ENCODE measurements at places on chromosomes 12 and 14.

DNA sequence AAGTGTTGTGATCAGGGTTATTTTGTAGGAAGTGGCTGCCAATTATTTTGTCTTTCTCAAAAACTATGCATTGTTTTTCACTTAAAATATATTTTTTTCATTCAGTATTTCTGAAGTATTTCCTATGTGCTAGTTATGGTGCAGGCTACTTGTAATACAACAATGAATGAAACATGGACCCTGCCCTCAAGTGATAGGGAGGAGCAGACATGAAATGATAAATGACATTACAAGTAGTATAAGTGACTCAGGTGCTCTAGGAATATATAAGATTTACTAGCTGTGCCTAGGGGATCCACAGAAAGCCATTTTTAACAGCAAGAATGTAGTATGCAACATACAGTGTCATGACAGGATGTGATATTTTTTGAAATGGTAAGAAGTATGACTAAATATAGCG lies 65.3 kb downstream of the TTLL5 start:
- no peak for DNase-seq

DNA sequence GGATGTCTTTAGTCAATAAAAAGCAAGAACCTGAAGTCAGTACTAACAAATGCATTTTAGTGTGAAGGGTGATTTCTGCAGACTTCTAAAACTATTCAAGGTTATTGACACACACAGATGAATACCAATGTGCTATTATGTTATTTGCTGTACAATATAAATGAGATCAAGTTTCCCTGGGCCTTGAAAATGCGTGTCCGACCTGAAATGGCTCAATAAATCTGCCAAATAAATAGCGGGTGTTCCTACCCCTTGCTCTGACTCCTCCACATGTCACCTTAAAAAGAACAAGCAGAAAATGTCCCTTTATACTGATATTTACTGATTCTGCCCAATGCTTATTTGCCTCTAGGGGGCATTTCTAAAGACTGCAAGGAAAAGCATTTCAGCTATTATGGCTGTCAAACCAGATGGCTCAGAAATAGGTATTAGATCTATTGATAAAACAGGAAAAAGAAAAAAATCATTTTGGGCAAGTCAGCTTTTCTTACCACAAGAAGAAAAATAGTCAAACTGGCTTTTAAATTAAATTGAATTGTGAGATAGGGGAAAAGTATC lies 367.3 kb upstream of the KITLG start:
- peak; percentile 37 for DNase-seq

DNA sequence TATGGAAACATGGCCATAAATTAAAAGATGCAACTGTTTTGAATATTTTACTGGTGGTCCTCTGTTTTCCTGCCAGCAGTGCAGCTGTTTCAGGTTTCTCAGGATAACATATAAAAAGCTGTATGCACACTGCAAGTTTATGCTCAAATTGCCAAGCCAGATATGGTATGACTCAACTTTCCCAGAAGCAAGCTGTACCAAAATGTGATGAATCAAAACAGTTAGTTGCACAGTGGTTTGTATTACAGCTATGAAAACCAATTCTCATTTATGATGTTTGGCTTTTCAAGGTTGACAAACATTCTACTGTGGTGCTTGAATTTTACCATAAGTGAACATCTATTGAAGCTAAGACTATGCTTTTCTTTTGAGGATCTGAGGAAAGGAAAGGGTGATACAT lies 15.5 kb downstream of the TRMT5 start:
- DNase-seq: no peak

DNA sequence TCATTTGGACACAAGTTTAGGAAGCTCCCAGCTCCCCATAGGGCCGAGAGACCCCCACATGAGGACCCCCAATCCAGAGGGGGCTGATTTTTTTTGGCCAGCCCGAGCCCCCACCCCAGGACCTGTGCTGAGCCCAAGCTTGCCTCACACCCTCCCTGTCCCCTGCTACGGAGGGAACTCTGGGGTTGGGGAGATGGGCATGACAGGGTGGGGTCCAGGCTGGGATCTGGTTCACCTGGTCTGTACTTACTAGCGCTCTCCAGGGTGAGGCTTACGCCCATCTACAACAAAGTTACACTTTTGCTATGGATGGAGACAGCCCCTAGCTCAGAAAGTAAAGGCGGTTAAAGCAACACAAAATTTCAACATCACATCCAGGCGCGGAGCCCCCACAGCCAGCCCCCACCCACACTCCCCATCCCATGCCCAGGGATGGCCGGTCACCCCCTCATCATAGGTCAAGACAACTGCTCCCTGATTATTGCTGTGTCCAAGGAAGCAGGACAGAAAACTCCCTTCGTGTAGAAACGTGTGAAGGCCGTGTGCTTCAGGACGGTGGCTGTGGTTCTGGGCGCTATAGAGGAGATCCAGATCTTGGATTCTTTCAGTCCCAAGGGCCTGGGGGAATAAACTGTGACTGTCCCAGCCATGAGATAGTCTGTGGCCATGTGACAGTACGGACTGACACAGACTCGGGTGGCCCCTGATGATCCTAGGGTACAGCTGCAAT lies 10.7 kb downstream of the SLC25A29 start:
- DNase-seq: no peak

DNA sequence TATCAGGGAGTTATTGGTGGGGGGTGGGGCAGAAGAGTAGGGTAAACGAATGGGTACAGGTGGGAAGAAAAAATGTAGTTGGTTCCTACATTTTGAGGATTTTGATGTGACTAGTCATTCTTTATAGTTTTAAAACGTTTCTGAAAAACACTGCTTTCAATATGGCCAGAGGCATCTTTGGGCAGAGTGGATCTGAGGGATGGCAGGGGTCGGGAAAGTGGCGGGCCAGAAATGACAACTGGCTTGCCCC lies 527 bp upstream of the ATP23 start:
- DNase-seq: no peak

- DNase-seq: no peak
Measured at GRCh38 chr12:99146185-99146584, 501.1 kb downstream of the APAF1 start.

DNA sequence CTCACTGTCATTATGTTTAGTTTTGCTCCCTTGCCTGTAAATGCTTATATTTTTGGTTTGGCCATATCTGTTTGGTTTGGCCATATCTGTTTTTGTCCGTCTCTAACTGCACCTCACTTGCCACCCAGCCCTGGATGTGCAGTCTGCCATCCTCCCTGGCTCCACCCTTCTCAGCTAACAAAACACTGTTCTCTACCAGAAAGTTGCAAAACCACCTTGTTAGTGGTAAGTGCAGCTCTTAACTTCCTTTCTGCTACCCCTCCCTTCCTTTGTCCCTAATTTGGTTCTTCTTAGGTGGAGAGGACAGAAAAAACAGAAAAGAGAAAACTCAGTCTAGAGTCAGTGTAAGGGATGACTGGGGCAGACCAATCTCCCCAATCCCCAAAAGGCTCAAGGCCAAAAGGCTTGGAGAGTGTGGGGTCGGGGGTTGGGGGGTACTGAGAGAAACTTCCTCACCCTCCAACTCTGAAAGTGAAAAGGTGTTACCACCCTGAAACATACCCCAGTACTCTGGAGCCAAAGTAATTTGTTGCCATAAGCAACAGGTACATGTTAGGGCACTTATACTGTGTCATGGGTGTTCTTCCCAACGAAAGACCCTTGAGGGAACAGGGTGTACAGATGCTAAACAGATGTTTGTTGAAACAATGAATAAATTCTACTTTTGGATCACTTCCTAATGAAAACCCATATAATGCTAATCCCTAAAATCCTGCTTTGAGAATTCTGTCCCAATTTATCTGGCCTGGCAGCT lies 5.0 kb downstream of the BIN2 start:
- DNase-seq: no peak

GRCh38 chr12:66653796-66654195 lies 25.1 kb downstream of the GRIP1 start:
- no peak for DNase-seq

GRCh38 chr14:64971943-64972791 lies at the start of gene RAB15:
Gene RAB15, minus strand, starts transcription at chr14:64972336. Its CDS starts 260 bp downstream, at chr14:64972076.
- no peak for DNase-seq

- no peak for DNase-seq
Measured at GRCh38 chr14:29810682-29811081, 117.0 kb downstream of the PRKD1 start.

- no peak for DNase-seq
Measured at GRCh38 chr12:7797698-7798398, 8.6 kb downstream of the NANOG start.

DNA sequence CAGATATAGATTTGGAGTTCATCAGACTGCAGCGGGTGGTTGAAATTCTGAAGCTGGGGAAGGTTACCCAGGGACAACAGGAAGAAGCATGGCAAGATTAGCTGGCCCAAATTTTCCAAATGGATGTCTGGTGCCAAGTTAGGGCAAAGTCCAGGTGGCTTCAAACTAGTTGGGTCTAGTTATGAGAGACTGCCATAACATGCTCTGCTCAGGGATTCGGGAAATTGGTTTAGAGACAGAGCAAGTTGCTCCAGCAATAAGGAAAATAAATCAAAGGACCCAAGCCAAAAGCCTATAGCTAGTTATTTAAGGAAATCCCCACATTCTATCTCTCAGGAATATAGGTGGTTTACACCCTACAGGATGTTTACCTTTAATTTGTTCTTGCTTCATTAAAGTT lies 125.7 kb upstream of the BTG1 start:
- no peak for DNase-seq

- no peak for DNase-seq
Measured at GRCh38 chr12:85461127-85461526, 181.1 kb downstream of the ALX1 start.

DNA sequence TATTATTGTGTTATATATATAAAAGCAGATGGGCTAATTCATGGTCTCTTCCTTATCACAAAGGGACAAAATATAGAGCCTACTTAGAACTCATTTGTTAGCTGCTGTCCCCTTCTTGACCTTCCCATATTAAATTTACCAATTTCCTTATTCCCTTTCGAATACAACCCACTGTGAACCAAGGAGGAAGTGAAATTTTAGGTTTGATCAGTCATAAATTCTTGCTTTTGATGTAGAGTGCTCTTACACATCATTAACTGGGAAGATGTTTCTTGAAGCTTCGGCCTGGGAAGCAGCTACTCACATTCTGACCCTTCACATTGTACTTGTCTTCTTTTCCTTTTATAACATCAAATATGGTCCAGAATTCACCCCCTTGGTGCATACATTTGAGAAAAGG lies 579.0 kb downstream of the LRFN5 start:
- DNase-seq: no peak

DNA sequence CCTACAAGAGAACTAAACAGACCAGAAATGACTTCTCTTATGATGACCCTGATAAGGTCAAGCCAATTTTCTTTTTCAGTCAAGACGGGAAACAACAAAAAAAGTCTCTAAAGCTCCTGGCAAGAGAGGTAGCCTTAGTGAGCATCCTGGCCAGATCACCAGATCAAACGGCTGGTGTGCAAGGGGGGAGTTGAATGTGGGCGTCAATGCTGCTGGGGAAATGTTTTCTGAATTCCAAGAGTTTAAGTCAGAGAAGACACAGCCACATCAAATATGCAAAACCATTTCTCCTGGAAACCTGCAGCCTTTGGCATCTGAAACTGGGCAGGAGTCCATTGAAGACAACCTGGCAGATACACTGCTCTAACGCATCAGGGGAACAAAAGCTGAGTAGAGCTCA lies 16.0 kb upstream of the SELPLG start:
- DNase-seq: no peak

DNA sequence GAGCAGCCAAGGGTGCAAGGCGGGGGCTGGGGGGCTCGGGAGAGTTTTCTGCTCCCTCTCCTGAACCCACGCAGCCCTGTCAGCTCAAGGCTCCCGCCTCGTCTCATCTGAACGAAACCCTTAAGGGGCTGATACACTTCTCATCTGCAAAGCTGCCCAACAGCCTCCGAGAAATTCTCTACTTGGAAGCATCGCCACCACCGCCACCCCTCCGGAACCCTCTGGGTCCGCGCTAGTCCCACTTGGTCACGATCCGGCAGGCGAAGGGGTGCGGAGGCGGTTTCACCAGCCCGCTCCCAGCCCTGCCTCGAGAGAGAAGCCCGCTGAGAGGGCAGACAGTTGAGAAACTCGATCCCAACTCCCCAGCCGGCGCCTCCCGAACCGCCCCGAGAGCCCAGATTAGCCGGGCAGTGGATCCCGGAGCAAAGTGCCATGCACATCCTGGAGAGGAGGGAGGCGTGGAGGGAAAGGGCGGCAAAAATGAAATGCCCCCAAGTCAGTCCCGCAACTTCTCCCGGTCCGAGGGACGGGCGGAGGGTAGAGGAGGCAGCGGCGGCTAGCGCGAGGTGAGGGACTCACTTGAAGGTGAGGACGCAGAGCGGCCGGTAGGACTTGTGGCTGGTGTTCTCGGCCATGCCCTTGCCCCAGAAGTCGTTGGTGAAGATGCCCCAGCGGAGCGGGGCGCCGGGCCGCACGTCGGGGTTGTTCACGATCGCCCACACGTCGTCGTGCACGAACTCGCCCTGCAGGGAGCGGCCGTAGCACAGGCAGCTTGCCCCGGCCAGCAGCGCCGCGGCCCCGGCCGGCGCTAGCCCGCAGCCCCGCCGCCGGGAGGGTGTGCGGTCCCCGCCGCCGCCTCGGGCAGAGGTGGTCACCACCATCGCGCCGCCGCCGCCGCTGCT lies 620 bp downstream of the TMTC1 start:
- DNase-seq: no peak

DNA sequence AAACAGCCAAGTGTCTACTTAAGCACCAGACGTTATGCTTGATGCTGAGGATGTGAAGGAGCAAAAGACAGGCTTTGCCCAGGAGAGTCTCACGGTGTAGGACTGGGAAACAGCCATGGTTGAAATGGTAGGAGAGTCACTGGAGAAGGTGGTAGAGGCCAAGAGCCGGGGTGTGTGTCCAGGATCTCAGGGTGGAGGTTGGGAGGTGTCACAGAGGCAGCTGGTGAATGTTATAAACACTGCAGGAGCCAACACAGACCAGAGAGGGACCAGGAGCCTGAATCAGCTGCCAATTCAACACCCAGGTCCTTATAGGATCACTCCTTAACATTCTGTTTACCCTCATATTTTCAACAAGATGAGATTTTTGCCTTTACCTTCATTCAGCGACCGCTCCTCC lies 7.5 kb downstream of the NID2 start:
- DNase-seq: no peak

- no peak for DNase-seq
Measured at GRCh38 chr14:103746701-103747100, 31.1 kb downstream of the ZFYVE21 start.

GRCh38 chr12:79058342-79058741 lies 193.8 kb downstream of the SYT1 start:
- no peak for DNase-seq

DNA sequence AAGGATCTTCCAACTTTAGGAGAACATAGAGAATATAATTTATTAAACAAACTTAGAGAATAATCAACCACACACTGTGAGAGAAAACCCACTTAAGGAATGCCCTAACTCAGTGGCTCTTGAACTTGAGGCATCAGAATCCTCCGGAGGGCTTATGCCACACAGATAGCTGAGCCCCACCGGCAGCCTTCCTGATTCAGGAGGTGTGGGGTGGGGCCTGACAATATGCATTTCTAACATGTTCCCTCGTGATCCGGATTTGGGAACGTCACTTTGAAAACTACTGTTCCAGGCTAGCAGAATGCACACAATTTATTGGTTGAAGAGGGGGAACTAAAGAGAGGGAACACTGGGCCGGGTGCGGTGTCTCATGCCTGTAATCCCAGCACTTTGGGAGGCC lies 2.0 kb upstream of the SOAT2 start:
- DNase-seq: no peak

- DNase-seq: no peak
Measured at GRCh38 chr12:65725376-65725775, 98.9 kb upstream of the HMGA2 start.

GRCh38 chr12:89289720-89290119 lies 62.6 kb downstream of the DUSP6 start:
- DNase-seq: no peak

- DNase-seq: no peak
Measured at GRCh38 chr14:23056956-23057756, at the start of gene CDH24. Gene CDH24, minus strand, starts transcription at chr14:23057520. Its CDS starts 1,787 bp downstream, at chr14:23055733.

GRCh38 chr12:131832321-131833231 lies 4.4 kb downstream of the MMP17 start:
- DNase-seq: peak; percentile 61
